Stimulated activated CD4-positive, alpha-beta T cell treated with anti-CD3 and anti-CD28 coated beads, Interleukin-15, amount 100 ng/mL, for 48 hours (primary cell): ENCODE measurements at places on chromosomes 7 and 10.

GRCh38 chr7:5689118-5689517, 92.3 kb downstream of the RNF216 start:
- DNase-seq = peak; percentile 51

GRCh38 chr7:95915731-95916130, 143.4 kb downstream of the DYNC1I1 start:
- no peak for DNase-seq

- DNase-seq = no peak
These were observed 5.4 kb downstream of the PON2 start for GRCh38 chr7:95429241-95429990.

GRCh38 chr10:26555719-26556368, 117.7 kb downstream of the APBB1IP start:
- no peak for DNase-seq

- no peak for DNase-seq
These were observed 232.8 kb downstream of the GLRX3 start for GRCh38 chr10:130368761-130369560.

GRCh38 chr10:20166096-20166675, 350.0 kb downstream of the PLXDC2 start:
- no peak for DNase-seq

GRCh38 chr7:4143511-4144171, 538.5 kb upstream of the FOXK1 start:
- no peak for DNase-seq

GRCh38 chr7:50184271-50184990, 91.4 kb upstream of the ZPBP start:
- no peak for DNase-seq

GRCh38 chr7:116672596-116673456, 830 bp downstream of the MET start:
- no peak for DNase-seq

DNA sequence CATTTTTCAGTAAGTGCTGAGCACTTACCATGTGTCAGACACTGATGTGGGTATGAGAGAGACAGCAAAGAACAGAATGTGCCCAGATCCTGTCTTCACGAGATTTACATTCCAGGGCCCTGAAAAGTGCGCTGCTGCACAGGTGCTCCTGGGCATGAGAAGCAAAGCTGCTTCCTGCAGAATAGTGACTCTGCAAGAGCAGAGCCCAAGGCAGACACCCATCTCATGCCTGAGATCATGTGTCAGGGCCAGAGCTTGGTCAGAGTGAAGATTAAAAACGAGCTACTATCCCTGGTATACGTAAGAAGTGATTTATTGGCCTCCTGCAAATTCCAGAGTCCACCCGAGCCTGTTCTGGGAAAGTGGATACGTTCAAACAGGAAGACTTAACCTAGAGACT, 824.4 kb downstream of the GRID1 start:
- no peak for DNase-seq

DNA sequence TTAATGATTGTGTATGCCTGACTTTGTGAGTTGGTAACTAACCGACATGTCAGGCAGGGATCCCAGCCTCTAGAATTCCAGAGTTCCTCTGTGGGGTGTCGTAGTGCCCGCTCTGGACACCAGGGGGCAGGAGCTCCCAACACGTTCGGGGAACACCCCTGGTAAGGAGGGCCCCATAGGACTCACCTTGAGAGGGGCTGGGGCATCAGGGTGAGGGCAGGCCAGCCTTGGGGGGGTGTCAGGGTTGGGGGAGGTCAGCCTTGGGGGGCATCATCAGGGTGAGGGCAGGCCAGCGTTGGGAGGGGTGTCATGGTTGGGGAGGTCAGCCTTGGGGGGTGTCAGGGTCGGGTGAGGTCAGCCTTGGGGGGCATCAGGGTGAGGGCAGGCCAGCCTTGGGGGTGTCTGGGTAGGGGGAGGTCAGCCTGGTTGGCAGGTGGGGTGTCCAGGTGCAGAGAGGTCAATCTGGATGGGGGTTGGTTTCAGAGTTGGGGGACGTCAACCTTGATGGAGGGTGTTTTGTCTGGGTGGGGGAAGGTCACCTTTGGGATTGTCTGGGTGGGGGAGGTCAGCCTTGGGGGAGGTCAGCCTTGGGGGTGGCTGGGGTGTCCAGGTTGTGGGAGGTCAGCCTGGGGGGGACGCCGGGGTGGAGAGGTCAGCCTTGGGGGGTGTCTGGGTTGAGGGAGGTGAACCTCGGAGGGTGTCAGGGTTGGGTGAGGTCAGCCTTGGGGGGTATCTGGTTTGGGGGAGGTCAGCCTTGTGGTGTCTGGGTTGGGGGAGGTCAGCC, 45.6 kb upstream of the SUN1 start:
- peak; percentile 35 for DNase-seq

DNA sequence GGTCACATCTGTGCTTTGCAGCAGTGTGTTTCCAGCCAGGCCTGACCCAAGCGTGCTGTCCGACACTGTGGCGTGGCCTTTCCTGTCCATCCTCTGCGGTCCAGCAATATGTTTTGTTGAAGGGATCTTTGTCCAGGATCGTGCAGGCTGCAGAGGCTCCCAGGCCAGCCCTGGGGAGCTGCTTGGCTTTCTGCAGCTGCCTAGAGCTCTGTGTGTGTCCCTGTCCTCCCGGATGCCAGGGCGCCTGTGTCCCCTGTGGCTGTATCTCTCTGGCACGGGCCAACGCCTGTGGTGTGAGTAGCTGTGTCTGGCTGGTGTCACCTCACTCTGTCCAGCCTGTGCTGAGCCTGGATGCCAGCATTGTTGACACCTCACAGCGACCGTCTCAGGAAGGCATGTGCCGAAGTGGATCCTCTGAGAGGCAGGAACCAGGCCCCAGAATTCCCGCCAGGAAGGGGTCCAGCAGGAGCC, 94.5 kb downstream of the INPP5A start:
- no peak for DNase-seq

DNA sequence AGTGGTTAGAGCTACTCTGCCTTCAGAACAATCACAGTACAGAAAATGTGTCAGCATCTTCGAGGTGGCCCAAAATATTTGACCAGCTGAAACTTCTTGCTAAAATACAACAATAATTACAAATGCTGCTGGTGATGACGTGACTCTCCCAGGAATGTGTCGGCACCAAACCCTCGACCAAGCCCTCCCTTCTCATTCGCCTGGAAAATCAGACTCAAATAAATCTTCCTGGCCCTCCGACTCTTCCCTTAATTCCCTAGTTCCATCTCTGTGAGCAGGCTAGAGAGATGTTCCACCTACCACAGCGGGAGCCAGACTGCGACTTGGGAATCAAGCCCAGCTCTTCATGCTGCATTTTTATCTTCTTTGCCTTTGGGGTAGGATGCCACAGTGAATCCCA, 4.1 kb downstream of the PRSS2 start:
- DNase-seq = no peak

DNA sequence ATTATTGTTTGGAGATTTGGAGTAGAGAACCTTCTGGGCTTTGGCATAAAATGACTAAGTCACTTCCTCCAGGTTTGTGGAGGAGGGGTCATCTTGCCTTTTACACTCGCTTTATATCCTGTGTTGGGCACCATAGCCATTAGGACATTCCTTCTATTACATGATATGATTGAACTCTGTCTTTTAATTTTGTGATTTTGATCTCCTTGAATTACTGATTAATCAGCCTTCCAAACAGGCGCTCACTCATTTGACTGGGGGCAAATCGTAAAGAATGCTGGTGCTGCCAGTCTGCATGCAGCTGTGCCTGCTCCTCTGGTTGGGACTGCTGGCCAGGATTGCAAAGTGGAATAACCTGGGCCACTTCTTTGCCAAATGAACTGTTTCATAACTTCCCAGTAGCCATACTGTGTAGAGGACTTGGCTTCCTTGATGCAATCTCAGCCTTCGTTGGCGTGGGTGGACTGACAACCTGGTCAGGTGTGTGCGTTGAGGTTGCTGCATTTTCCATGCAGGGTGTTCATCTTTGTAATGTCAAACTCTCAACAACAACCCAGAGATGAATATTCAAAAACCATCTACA, 65.9 kb upstream of the RAB11FIP2 start:
- no peak for DNase-seq

DNA sequence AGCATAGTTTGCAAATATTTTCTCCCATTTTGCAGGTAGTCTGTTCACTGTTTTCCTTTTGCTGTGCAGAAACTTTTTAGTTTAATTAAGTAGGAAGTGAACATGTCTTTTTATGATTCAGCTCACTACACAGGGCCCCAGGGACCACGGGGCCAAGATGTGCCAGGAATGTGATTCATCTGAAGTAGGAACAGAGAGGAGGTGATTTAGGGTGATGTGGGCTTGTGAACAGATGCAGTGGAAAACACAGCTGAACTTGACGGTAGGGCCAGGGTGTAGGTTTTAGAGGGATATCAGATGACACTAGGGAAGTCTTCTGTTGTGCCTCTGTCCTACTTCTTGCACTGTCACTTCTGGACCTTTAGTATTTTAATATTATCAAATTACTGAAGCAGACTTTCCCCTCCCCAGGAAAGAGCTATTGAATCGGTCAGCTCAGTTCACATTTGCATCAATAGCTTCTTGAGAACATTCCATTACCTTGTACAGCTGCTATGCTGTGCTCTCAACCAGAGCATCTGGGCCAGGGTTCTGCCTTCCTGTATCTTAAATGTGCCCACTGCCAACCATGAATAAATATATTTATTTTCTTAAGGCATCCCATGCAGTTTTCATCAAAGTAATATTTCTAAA, 96.9 kb downstream of the OSBPL3 start:
- DNase-seq = no peak

GRCh38 chr10:21080261-21080660, 183.2 kb upstream of the NEBL start:
- no peak for DNase-seq

GRCh38 chr10:58615237-58615935, 102.7 kb downstream of the BICC1 start:
- DNase-seq = no peak

- DNase-seq = no peak
These were observed 441.3 kb upstream of the MGMT start for GRCh38 chr10:129025787-129026186.

DNA sequence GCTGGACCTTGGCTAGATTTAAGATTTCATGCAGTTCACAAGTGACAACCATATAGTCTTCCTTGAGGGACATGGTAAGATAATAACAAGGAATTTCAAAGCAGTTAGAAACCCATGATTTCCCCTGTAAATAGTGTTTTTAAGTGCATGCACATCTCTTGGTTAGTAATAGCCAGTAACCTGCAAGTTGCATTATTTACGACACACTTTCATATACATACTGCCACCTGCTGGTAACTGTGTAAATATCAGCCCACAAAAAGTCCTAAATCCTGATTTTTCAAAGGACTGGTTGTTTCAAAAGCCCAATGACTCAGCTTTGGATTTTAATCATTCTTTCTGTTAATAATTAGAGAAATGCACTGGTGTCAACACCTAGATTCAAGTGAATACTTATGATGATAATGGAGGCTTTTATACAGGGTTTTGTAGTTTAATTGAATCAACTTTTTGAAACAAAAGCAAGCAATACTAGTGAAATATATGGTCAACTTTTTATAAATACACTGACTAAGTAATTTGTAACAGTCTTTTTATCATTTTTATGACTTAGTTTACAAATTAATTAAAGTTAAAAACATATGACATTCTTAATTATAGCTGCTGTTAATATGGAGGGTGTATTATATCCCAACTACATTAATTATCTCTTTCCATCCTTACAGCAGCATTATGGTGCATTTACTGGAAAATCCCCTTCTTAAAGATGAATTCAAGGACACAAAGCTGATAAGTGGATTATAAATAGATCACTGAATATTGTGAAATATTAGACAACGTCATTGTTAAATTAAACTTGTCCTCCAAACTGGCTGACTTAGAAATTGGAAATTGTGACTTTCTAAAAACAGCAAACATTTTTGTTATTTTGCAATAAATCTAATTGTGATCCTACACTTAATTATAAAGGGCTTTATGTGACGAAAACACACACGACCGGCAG, 367.7 kb upstream of the SEMA3D start:
- no peak for DNase-seq

DNA sequence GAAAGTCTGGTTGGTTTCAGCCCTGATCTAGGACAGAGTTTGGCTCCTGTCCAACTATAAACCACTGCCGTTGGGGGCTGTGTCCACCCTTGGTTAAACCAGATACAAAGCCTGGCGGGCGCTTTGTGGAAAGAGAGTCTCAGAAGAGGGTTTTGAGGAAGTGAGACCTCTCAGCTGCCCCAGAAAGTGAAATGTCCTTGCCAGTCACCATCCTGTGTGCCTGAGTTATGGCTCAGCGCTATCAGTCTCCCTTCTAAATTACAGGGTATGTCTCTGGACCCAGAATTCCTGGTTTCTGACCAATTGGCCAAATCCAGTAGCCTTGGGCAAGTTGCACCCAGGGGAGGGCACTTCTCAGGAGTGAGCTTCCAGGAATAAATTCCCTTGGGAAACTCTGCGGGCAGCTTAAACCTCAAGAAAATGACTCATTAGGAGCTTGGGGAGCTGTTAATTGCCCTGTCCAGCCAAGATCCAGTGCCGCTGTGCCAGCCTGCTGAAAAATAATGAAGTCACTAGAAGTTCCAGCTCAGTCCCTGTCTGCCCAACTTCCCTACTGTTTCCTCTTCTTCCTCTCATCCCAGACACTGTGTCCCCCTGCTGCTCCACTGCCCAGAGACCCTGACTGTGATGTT, 66.7 kb upstream of the PDZD8 start:
- DNase-seq = no peak

- DNase-seq = no peak
These were observed 34.5 kb downstream of the ADAP1 start for GRCh38 chr7:919924-920341.

DNA sequence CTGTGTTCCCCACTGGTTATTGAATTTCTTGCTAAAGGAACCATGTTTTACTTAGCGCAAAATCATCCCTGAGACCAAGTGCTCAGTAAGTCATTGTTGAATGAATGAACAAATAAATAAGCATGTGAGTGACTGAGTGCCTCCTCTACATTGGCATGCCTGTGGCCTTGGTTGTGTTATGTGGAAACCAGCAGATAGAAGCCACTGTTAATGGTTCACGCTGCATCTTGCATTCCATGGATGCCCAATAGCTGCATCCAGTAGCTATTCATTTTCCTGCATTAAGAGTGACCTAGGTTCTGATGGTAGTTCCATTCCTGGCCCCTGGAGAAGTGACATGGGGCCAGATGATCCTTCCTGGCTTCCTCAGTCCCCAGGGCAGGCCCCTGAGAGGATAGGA, 113.3 kb upstream of the BMPER start:
- no peak for DNase-seq

GRCh38 chr10:114458955-114459354, 54.7 kb upstream of the AFAP1L2 start:
- peak; percentile 3 for DNase-seq

DNA sequence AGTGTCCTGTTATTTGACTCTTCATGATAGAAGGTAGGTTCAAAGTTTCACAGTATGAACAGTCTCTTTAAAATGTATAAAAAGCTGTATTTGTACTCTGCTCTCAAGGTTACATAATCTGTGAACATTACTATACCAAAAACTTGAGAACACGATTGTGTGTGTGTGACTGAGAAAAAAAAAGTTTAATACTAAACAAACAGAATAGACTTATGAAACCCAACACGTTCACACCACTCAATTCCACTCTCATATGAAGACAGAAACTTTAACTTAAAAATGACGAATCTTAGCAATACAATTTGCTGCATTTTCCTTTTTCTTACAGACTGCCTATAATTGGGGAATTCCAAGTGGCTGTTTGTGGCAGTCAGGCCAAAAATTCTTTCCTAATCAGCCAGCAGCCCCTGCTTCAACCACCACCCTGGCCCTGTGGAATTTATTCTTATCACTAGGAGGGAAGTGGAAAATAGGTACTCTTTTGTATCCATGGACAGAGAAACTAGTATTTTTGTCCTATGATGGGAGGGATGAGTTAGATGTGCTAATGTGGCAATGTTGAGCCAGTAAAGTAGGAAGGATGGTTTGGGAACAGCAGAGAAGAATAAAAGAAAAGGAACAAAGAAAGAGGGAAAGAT, 42.8 kb downstream of the MINDY3 start:
- DNase-seq = no peak
